ENCODE measurements at places on chromosomes 2 and 18. TPM values are rescaled to one million over a fixed set of nuclear protein-coding genes. Genes with fewer than 3 reads are reported as not detected.
A peak's percentile ranks its signal among the peaks of the same experiment; 100 is the strongest.

- DNase-seq = no peak
These were observed 3.2 kb upstream of the CYP26B1 start for GRCh38 chr2:72150861-72151356.

ARHGAP15 gene
- total RNA-seq = not detected

SNRNP27 gene
- total RNA-seq = 49.4 TPM

GRCh38 chr2:157486596-157487270 is 42.8 kb upstream of the CYTIP start:
- peak; percentile 25 for DNase-seq

- DNase-seq = peak; percentile 63
These were observed 2.1 kb downstream of the HK2 start for GRCh38 chr2:74835831-74836674.

GRCh38 chr2:5839550-5839949 is 147.4 kb downstream of the SOX11 start:
- DNase-seq = no peak

NFU1 gene
- 171 TPM for total RNA-seq

- no peak for DNase-seq
These were observed 25.6 kb upstream of the DNMT3A start for GRCh38 chr2:25367296-25367695.

DNA sequence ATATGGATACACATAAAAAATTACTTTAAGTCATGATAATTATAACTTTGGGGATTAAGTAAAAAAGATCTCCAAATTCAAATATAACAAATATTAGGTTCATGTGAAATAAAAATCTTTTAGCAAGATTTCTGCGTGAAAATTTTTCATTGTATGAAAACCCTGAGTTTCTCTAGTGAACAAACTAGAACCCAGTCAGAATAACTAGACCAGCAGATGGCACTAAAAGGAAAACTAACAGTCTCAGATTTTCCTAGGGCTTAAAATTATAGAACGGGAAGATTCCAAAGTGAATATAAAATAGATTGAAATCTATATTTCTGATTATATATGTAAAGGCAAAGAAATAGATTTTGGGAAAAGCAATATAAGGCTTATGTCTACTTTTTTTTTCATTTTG is 43.3 kb downstream of the TMEM200C start:
- DNase-seq = no peak

DNA sequence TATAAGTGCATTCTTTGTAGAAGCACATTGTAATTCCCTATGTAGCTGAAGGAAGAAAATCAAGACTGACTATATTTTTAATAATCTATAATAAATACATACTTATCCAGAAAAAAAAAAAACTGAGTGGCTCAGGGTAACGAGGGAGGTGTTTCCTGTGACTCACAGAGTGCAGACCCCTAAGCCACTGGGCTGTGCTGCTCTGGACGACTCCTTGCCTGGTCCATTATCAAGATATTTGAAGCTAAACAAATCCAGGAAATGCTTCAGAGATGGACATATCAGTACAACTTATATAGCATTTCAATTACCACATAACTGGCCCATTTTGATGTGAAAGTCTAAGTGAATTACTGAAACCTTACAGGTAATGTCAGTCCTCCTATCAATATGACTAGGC is 80.6 kb downstream of the PIGN start:
- DNase-seq = peak; percentile 20
